ENCODE measurements at places on chromosomes 11 and 22.

GRCh38 chr11:102936864-102937509, 18.5 kb downstream of the MMP13 start:
- no peak for DNase-seq

DNA sequence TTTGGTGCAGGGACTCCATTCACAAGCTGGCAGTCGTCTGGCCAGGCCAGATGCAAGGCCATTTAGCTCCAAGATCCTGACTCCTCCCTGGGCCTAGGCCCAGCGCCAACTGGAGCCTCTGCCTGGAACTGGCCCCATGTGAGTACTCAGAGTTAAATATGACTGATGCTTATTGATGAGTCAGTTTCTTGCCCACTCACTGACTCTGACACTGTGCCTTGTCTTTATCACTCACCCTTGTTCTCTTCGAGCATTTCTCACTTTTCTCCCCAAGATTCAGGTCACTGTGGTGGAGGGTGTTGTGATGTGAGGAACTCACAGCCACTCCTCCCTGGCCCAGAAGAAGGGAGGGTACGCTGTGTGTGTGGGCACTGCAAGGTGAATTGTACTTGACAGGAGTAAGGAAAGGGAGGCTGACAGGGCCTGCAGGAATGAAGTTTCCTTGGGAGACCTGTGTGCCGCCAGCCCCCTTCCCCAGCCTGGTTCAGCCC, 23.2 kb upstream of the ST3GAL4 start:
- peak; percentile 90 for DNase-seq

GRCh38 chr11:111976767-111977145, 39.6 kb downstream of the DIXDC1 start:
- DNase-seq = no peak

DNA sequence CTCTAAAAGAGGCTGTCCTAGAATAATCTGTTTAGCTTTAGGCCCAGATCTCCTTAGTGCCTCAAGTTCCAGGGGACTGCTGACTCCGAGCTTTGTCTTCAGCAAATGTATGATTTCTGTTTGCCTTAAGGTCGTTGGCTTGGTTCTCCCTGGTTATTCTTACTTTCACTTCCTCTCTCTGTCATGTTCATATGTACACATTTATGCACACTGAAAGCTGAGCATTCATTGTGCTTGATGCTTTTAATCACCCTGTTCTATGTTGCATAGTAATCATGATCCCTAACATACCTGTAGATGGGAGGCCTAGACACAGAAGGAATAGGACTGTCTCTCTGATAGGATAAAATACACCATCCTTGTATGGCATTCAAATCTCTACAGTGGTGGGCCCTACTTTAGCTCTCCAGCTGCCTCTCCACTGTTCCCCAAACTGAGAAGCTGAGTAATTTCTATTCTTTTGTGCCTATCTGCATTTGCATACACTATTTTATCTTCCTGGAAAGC, 7.2 kb downstream of the PPFIBP2 start:
- no peak for DNase-seq
